ENCODE measurements at places on chromosomes 13 and 19. TPM values are rescaled to one million over a fixed set of nuclear protein-coding genes. Genes with fewer than 3 reads are reported as not detected.

DNA sequence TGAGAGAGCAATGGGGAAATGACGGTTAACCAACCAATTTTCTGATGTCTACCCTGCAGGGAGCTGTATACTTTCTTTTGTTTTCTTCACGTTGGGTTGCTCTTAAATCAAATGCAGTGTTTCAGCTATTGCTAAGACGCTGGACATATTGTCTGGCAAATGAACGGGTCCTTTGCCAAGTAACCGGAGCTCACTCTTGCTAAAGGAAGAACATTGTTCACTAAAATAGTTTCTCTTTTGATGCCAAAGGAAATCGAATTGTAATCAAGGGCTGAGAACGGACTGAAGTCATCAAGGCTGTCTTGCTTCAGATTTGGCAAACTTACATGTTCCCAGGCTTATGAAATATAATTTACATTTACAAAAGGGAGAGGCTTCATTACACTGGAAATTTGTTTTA is 142.3 kb upstream of the ARGLU1 start:
- no peak for DNase-seq
- no peak overlapping the region for H3K4me3 ChIP-seq

The NLRP12 gene
- not detected for total RNA-seq

The VSTM2B gene
- not detected for total RNA-seq

DNA sequence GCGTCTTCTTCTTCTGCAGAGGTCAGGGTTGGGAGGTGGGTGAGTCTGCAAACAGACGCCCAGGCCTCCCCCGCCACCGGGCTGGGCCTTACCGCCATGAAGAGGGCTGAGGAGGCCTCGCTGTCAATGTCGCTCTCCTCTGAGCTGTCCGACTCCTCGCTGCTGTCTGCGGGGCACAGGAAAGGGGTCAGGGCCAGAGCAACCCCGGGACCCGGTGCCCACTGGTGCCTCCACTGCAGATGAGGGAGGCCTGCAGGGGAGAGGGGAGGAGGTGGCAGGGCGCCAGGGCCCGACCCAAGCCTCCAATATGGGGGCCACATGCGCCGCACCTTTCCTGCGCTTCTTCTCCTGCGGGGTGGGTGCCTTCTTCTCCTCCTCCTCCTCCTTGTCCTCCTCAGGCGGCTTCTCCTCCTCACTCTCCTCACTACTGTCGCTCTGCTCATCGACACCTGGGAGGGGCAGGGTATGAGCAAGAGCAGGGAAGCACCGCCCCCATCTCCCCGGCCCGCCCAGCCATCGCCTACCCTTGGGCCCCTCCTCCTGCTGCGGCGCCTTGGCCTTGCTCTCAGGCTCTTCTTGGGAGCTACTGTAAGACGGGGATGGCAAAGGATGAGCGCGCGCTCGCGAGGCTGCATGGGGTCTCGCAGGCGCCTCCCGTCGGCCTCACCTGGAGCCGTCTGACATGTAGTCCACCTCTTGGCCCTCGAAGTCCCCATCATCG is 5.5 kb upstream of the PSPN start:
- H3K27ac ChIP-seq: no peak overlapping the region
- H3K4me3 ChIP-seq: no peak overlapping the region
- H3K4me1 ChIP-seq: no peaks in the 10 kb centered on the region

GRCh38 chr13:113742000-113742441 is 17.0 kb upstream of the TMEM255B start:
- H3K27me3 ChIP-seq: peaks cover 19% of the 10 kb centered on the region
- H3K36me3 ChIP-seq: no peaks in the 10 kb centered on the region
- H3K4me1 ChIP-seq: peaks cover 20% of the 10 kb centered on the region
- H3K4me3 ChIP-seq: no peak overlapping the region
- DNase-seq: peak; percentile 47

GRCh38 chr13:71300602-71301001 is 566.4 kb downstream of the DACH1 start:
- no peak overlapping the region for H3K27ac ChIP-seq
- DNase-seq: no peak
- no peaks in the 10 kb centered on the region for H3K36me3 ChIP-seq
- no peaks in the 10 kb centered on the region for H3K4me1 ChIP-seq
- no peaks in the 10 kb centered on the region for H3K27me3 ChIP-seq
- no peak overlapping the region for H3K4me3 ChIP-seq

The JAK3 gene
- total RNA-seq: 174 TPM

DNA sequence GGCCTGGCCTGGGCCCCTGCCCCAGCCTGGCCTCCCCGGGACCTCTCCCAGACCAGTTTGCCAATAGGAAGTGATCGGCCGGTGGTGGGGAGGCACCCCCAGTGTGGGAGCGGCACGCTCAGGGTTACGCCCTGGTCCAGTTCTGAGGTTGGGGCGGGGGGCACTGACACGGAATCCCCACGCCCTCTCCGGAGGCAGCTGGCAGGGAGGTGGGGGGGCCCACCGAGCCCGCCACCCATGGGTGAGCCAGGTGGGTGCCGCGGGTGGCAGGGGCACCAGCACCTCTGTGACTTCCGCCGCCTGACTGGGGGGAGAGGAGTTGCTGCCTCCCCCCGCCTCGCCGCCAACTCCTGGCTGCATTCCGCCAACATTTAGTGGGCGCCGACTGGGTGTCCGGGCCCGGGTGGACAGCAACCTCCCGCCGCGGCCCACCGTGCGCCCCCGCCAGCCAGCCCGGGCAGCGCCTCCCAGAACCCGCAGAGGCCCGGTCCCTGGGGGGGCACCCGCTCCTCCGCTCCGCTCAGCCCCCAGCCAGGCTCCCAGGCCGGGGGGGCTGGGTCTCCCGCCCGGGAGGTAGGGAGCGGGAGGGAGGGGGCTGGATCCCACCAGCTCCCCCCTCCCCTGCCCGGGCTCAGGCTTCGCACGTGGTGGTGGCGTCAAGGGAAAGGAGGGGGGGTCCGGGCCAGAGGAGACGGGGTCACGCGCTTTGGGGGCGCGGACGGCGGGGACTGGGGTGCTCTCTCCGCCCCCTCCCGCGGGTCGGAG is 2.0 kb downstream of the ZBTB7A start:
- peaks cover 42% of the 10 kb centered on the region for H3K4me1 ChIP-seq
- no peak overlapping the region for H3K27ac ChIP-seq
- H3K36me3 ChIP-seq: peaks cover 8% of the 10 kb centered on the region
- peak; percentile 60 for DNase-seq

DNA sequence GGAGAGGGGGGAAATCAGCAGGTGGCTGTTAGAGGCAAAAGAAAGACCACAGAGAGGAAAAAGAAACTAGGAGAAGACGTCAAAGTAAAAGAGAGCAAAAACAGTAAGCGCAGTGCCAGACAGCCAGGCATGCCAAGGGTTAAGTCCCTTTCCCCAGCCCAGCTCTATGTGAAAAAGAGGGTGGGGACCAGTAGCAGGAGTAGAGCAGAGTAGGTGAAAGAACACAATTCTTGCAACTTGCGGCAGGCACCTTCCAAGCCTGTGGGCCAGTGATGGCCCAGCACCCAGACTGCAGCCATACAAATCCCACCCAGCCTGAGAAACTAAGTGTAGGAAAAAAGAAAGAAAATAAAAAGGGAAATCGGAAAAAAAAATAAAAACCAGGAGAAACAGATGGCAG is 64.2 kb upstream of the ZNF85 start:
- peaks cover 5% of the 10 kb centered on the region for H3K36me3 ChIP-seq
- no peaks in the 10 kb centered on the region for H3K4me1 ChIP-seq
- H3K27me3 ChIP-seq: no peaks in the 10 kb centered on the region

The LRRC8E gene
- total RNA-seq: not detected

The CAMSAP3 gene
- 0.50 TPM for total RNA-seq

The ATP4A gene
- not detected for total RNA-seq

DNA sequence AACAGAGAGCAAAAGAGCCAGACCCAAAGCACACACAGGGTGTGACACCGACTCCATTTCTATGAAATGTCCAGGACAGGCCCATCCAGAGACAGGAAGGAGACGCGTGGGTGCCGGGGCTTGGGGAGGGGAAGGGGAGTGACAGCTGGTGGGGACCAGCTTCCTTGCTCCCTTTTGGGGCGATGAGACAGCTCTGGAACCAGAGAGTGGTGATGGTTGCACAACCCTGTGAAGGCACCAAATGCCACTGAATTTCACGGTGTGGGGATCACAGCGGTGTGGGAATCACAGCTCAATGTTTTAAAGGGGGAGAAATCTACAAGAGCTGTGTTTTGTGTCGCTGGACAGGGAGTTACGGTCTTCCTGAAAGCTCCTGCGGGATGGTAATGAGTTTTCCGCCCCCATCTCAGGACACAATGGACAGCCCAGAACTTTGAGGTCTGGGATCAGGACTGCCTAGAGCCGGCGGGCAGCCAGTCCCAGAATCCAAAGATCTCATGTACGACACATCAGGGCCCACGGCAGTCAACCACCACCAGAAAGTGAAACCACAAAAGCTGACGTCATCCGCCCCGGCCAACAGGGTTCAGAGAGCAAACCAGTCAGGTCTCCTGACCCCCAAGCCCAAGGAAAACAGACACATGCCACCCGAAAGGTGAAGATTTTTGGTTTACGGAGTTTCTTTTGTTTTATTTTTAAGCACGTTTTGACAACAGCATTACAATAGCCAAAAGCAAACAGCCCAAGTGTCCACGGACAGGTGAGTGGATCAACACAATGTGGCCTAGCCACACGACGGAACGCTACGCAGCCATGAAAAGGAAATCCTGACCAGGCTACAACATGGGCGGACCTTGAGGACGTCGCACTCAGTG is 7.3 kb downstream of the SGTA start:
- H3K36me3 ChIP-seq: peaks cover 24% of the 10 kb centered on the region
- H3K4me3 ChIP-seq: peak overlapping the region; percentile 54
- H3K27ac ChIP-seq: peak overlapping the region; percentile 87
- DNase-seq: peak; percentile 88
- peaks cover 39% of the 10 kb centered on the region for H3K4me1 ChIP-seq
- H3K27me3 ChIP-seq: no peaks in the 10 kb centered on the region

- no peak overlapping the region for H3K27ac ChIP-seq
- H3K36me3 ChIP-seq: no peaks in the 10 kb centered on the region
- no peak overlapping the region for H3K4me3 ChIP-seq
- H3K4me1 ChIP-seq: no peaks in the 10 kb centered on the region
- DNase-seq: no peak
- peaks cover 18% of the 10 kb centered on the region for H3K27me3 ChIP-seq
Measured at GRCh38 chr13:109584844-109585361, 201.5 kb downstream of the IRS2 start.

- DNase-seq: peak; percentile 76
- H3K27me3 ChIP-seq: peaks cover 11% of the 10 kb centered on the region
- no peaks in the 10 kb centered on the region for H3K36me3 ChIP-seq
- H3K4me1 ChIP-seq: peaks cover 30% of the 10 kb centered on the region
- H3K4me3 ChIP-seq: peak overlapping the region; percentile 73
- peak overlapping the region; percentile 79 for H3K27ac ChIP-seq
Measured at GRCh38 chr19:3359015-3359918, 7.1 kb upstream of the NFIC start.

The ZNF429 gene
- 15.5 TPM for total RNA-seq

- H3K27me3 ChIP-seq: no peaks in the 10 kb centered on the region
- no peak overlapping the region for H3K4me3 ChIP-seq
- DNase-seq: no peak
- no peaks in the 10 kb centered on the region for H3K4me1 ChIP-seq
Measured at GRCh38 chr19:38891771-38892170, 7.6 kb downstream of the SIRT2 start.

DNA sequence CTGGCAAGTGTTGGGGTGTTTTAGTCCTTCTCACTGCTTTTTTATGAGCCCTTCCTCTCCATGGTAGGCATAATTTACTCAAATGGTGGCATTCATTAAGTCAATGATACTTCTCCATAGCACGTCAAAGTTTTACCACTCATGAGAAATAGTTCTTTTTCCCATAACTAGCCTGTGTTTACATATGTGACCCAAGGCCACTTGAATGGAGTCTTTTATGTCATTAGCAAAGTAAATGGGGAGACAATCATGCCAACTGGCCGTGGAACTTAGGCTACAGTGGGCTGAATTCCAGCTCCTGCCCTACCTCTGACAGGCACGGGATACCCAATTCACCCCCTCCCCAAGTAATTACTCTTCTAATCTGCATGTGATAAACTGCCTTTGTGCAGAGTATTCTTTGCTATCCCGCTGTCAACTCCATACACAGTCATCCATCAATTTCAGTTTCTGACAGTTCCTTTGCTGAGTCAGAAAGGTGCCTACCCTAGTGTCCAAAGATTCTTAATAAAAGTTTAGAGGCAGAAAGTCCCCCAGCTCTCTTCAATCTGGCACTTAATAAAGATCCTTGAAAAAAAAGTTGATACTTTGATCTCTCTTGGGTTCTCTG is 16.9 kb downstream of the PROSER1 start:
- H3K27me3 ChIP-seq: no peaks in the 10 kb centered on the region
- H3K27ac ChIP-seq: no peak overlapping the region
- DNase-seq: no peak
- H3K4me3 ChIP-seq: no peak overlapping the region
- H3K4me1 ChIP-seq: peaks cover 4% of the 10 kb centered on the region

- H3K4me3 ChIP-seq: no peak overlapping the region
- peaks cover 24% of the 10 kb centered on the region for H3K27me3 ChIP-seq
- peaks cover 23% of the 10 kb centered on the region for H3K4me1 ChIP-seq
- no peaks in the 10 kb centered on the region for H3K36me3 ChIP-seq
- H3K27ac ChIP-seq: no peak overlapping the region
- DNase-seq: no peak
Measured at GRCh38 chr13:44651209-44651608, 75.1 kb upstream of the TSC22D1 start.

The OR7A5 gene
- not detected for total RNA-seq

The RTBDN gene
- total RNA-seq: not detected

GRCh38 chr19:17289489-17289888 is 7.8 kb downstream of the ANKLE1 start:
- H3K27ac ChIP-seq: no peak overlapping the region
- peak; percentile 78 for DNase-seq
- peaks cover 3% of the 10 kb centered on the region for H3K4me1 ChIP-seq
- peaks cover 2% of the 10 kb centered on the region for H3K36me3 ChIP-seq
- no peak overlapping the region for H3K4me3 ChIP-seq

DNA sequence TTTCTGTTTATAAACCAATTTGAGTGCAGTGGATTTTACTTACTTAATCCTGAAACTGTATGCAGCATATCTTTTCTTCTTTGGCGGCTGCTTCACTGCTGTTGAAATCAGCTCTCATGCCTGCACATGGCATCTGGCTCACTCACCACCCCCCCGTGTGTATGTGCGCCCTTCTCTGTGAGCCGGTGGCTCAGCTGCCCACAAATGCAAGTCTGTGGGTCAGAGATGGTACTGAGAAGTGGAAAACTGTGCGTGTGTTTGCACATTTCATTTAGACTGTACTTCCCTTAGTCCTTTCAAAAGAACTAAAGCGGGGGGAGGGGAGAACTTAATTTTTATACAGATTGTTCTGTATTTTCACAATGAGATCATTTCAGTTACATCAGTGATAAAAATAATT is 307.6 kb downstream of the SHISA2 start:
- DNase-seq: no peak
- H3K27ac ChIP-seq: no peak overlapping the region
- no peaks in the 10 kb centered on the region for H3K4me1 ChIP-seq
- H3K4me3 ChIP-seq: no peak overlapping the region
- peaks cover 6% of the 10 kb centered on the region for H3K27me3 ChIP-seq

DNA sequence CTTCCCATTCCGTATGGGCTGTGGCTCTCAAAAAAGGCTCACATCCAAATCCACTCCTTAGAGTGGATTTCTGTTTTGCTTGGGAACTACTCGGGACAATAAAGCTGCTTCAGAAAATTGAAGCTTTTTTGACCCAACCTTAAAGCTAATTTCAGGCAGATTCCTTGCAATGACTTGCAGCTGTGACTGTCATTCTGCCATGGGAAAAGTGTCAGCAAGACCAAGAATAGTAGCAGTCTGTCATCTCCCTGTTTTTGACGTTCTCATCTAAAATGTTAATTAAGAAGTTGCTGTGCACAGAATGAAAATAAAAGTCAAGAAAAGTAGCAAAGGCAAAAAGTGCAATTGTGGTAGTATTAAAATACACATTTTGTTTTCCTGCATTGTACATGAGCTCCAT is 304.7 kb downstream of the COG6 start:
- no peak overlapping the region for H3K27ac ChIP-seq
- H3K4me3 ChIP-seq: no peak overlapping the region
- DNase-seq: no peak
- no peaks in the 10 kb centered on the region for H3K27me3 ChIP-seq
